ENCODE measurements at places on chromosomes 6 and 20.
A peak's percentile ranks its signal among the peaks of the same experiment; 100 is the strongest.

- DNase-seq: no peak
These were observed 114.3 kb upstream of the HDAC2 start for GRCh38 chr6:114085211-114085610.

DNA sequence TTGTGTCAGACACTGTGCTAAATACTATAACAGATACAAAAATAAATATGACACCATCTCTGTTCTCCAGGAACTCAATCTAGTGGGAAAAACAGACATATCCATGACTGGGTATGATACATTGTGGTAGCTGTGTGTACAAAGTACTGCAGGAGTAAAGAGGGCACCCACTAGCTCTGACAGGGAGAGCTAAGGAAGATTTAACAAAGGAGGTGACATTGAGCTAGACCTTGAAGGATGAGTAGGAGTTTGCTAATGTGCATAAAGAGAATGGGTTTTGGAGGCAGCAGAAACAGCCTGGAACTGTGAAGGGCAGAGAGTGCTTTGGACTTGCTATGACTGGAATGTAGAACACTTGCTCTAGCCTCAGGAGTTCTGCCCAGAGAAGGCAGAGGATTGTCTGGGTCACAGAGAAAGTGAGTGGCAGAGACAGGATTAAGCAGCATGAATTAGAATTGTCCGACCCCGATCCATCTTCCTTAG lies 14.4 kb downstream of the MMP24 start:
- DNase-seq: no peak

- no peak for DNase-seq
These were observed 172.8 kb upstream of the SPTLC3 start for GRCh38 chr20:12835999-12836398.

DNA sequence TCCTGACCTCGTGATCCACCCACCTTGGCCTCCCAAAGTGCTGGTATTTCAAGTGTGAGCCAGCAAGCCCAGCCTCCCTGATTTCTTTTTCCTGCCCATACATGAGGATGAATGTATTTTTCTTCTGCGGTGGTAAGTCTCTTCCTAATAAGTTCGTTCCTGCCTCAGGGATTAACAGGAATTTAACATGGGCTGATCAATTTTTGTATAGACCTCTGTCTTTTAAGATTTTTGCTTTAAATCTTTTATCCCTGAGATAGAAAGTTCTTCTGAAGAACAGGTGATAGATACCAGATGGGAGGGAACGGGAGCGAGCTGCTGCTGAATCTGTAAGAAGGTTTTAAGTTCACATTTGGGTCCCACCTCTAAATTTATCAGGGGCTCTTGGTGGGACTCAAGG lies 7.0 kb upstream of the ZNFX1 start:
- DNase-seq: no peak

DNA sequence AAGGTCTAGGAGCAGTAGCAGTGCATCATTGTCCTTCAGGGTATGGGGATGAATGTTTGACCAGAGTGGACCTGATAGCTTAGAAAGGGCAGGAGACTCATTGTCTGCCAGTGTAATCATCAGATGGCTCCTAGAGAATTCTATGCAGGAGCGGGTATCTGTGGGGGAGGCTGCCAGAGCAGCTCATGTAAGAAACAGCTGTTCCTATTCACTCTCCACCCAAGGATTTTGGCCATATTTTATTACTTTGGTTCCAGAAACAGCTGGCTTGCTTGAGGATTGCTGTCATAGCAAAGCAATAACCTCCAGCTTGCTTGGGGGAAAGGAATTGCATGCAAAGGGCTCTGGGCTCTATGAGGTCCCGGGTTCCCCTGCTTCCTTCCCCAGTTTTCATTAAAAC lies 44.1 kb downstream of the RALY start:
- DNase-seq: no peak

DNA sequence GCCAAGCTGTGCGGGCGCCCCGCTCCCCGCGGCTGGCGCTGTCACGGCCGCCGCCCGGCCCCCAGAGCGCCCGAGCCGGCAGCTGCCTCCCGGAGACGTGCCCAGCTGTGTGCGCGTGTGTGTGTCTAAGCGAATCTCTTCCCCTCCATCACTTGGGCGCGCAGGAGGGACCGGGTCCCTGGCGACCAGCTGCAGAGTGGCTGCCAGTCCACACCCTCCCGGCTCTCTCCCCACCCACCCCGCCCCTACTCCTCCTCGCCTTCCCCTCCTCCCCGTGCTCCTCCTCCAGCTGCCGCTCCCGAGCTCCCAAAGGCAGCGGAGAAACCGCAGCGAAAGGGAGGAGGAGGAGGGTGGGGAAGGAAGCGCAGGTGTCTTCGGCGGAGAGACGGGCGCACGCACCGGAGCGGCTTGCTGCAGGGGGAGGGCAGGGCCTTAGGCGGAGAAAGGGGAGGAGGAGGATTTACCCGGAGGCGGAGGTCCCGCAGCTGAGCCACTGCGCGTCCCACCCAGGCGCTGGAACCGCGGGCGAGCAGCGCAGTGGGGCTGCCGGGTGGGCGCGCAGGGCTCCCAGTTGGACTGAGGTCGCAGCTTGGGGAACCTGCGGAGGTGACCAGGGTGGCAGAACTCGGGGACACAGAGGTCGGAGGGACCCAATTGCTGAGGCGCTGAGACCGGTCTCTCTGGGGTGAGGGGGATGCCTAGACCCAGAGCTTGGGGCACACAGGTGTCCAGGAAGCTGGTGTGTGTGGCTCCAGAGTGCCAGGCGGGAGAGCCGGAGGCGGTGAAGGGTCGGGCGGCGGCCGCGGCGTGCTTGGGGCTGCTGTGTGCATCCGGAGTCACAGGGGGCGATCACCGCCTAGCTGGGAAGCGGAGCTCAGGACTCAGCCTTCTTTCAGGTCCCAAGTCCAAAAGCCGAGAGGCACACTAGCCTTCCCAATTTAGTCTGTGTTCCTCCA lies at the start of gene HS3ST5:
Gene HS3ST5 (minus strand): TSS at position 198 of the 956 bp plus-strand sequence. CDS start 280,178 bp downstream, outside the sequence.
- DNase-seq: no peak

- no peak for DNase-seq
These were observed 24.1 kb upstream of the TRIM27 start for GRCh38 chr6:28947831-28948270.

- DNase-seq: no peak
These were observed 110.9 kb upstream of the LAMP5 start for GRCh38 chr20:9403448-9403847.

GRCh38 chr20:21820045-21820444 lies 114.6 kb downstream of the PAX1 start:
- no peak for DNase-seq

GRCh38 chr20:53296025-53296424 lies 297.6 kb downstream of the ZNF217 start:
- no peak for DNase-seq

GRCh38 chr20:41452226-41452625 lies 85.6 kb upstream of the EMILIN3 start:
- no peak for DNase-seq

GRCh38 chr20:35592339-35592974 lies 23.2 kb upstream of the SPAG4 start:
- DNase-seq: no peak

DNA sequence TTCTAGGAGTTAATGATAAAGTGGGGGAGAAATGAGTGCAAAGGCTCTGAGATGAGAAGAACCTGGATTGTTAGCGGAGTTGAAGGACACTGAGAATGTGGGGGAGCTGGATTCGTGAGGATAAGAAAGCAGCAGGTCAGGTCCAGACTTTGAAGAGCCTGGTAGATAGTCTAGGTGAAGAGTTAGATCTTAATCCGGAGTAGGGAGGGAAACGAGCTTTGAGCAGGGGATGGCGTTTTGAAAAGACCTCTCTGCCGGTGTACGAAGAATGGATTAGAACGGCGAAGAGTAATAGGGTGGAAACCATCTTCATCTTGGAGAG lies 487 bp upstream of the PHF20 start:
- DNase-seq: no peak

GRCh38 chr6:117397536-117398227 lies 28.1 kb downstream of the ROS1 start:
- no peak for DNase-seq

- peak; percentile 48 for DNase-seq
These were observed 154.6 kb downstream of the ZDHHC14 start for GRCh38 chr6:157535340-157536222.
